ENCODE measurements at places on chromosomes 6 and 20.

DNA sequence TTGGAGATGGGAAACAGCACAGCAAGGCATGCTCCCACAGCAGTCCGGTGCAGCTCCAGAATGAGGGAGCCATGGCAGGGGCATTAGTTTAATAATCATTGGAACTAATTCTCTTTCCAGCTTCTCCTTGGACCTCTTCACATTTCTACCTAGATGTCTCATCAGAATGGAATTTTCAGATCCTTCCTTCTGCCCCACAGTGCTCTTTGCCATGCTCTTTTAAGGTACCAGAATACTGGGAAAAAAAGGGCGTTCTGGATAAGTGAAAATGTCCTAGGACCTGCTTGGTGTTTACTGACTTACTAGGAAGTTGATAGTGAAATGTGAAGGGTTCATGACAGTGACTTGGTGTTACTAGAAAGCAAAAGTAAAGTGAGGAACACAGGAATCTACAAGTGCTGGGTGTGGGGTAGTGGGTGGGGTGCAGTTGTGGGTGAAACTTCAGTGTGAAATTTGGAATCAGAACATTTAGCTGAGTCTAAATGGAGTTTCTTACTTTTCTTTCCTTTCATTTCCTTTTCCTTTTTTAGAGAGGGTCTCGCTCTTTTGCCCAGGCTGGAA lies 207.1 kb downstream of the ARID1B start:
- no peak for DNase-seq

- no peak for DNase-seq
Observed at GRCh38 chr6:126944512-126944911, 174.0 kb upstream of the RSPO3 start.

DNA sequence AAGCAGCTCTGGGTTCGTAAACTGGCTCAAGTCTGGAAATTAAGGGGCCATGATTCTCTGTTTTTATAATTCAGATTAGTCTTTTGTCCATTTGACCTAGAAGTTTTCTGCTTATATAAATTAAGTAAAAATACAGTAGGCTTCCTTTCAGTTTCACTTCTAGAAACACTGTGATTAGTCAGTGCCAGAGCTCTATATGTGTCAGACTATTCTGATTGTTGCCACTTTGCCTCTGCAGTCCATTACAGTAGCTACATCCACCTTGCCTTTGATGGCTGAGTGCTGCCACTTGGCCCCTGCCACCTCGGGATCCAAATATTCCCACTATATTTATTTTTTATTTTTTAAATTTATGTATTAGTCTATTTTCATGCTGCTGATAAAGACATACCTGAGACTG lies 7.9 kb downstream of the ZC2HC1B start:
- DNase-seq, result no peak

DNA sequence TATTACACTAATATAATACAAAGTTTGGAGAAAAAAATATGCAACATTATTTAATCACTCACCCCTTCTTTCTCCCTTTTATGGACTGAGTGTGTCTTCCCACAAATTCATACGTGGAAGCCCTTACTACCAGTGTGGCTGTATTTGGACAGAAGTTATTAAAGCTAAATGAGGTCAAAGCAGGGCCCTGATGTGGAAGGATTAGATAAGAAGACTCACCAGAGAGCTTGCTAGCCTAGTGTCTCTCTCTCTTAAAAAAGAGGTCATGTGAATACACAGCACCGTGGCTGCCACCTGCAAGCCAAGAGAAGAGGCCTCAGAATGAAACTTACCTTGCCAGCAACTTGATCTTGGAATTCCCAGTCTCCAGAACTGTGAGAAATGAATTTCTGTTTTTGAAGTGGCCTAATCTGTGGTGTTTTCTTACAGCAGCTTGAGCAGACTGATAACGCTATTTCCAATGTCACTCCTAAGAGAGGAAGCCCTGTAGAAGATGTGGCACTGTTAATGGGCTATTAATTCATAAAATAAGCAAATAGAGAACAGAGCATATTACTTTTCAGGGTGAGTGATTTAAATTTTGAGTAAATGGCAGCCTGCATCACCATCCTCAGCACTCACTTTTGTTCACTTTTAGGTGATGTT lies 233.4 kb downstream of the TBC1D7 start:
- no peak for DNase-seq

DNA sequence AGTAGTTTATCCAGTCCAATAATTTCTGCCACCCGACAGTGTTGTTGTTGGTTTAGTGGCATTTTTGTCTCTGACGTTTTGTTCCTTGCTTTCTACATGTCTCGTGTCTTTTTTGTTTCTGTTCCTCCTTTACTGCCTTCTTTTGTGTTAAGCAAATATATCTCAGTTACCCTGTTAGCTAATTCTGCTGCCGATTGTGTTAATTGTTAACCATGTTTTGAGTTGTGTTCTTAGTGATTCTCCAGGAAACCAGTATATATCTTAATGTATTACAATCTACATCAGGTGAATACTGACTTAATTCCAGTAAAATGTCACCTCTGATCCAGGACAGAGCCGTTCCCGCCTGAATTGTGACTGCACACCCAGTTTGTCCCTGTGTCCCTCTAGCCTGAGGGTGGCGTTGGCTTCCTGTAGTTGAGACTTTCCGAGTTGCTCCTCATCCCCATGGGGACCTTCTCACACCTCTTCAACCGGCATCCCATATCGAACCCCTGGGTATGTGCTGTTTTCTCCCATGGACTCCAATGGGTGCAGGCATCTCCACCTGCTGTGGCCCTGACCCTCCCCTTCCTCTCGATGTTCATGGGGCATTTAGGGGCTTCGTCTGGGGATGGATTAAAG lies 35.8 kb upstream of the BHLHE23 start:
- no peak for DNase-seq

GRCh38 chr6:4624726-4625125 lies 151.5 kb upstream of the CDYL start:
- DNase-seq, result peak; percentile 36

- DNase-seq, result no peak
Observed at GRCh38 chr6:159992366-159992765, 23.5 kb downstream of the IGF2R start.

- peak; percentile 13 for DNase-seq
Observed at GRCh38 chr6:162069995-162070394, 657.6 kb downstream of the PRKN start.

- DNase-seq, result peak; percentile 42
Observed at GRCh38 chr6:120354452-120355098, 979.7 kb downstream of the TBC1D32 start.

DNA sequence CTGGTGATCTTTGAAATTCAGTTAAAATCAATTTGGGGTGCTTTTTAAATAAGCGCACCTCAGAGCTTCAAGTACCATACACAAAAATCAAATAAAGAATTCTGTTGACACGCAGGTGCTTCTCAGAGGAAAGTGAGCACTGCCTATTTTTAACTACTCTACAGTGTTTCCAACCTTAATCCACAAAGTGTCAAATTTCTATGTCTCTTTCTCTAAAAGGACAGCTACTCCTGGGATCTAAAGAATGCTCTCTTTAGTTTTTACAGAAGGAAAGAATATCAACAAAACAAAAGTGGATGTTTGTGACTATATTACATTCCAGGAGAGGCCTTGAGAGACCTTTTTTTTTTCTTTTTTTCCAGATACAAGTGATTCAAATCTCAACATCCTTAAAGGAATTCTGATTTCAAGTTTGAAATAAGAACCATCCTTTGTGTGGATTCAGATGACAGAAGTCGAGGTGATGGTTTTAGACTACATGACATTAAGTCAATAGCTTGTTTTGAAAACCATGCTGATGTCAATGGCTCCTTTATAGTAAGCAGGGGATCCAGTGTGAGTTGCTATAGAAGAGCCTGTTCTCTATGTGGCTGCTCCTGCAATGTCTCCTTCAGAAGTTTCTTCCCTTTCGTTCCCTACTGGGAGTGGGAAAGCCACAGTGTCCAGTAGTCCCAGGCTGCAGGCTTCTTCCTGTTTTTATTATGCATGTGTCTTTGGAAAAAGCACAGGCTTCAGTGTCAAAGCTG lies 67.2 kb upstream of the DEFB112 start:
- no peak for DNase-seq

GRCh38 chr6:19603721-19604120 lies 233.4 kb upstream of the ID4 start:
- no peak for DNase-seq

Data from fibroblast of skin of abdomen (primary cell).